Caco-2 (cell line): ENCODE measurements at places on chromosomes 6 and 20.
A peak's percentile ranks its signal among the peaks of the same experiment; 100 is the strongest.

GRCh38 chr20:34493646-34494045, 22.6 kb upstream of the DYNLRB1 start:
- no peak for DNase-seq

GRCh38 chr6:54094293-54094692, 16.9 kb upstream of the MLIP start:
- no peak for DNase-seq

GRCh38 chr20:31919410-31920155, 32.3 kb downstream of the PDRG1 start:
- peak; percentile 31 for DNase-seq

DNA sequence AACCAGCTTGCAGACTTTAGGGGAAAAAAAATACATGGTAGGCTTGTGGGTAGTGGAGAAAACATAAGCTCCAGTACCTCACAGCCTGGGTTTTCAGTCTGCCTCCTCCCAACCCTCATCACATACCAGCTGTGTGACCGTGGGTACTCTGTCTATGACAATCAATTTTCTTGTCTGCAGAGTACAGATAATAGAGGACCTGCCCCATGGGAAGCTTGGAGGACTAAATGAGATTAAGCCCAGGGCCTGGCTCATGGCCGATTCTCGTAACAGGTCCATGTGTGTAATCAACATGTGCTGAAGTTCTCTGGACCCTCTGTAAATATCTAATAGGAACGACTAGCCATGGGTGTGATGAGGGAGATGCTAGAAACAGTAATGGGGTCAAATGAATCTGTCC, 34.0 kb downstream of the NT5E start:
- no peak for DNase-seq

- DNase-seq: peak; percentile 76
Observed at GRCh38 chr6:6724539-6725467, 136.3 kb downstream of the LY86 start.

- DNase-seq: peak; percentile 44
Observed at GRCh38 chr6:22363166-22363713, 66.4 kb upstream of the PRL start.

DNA sequence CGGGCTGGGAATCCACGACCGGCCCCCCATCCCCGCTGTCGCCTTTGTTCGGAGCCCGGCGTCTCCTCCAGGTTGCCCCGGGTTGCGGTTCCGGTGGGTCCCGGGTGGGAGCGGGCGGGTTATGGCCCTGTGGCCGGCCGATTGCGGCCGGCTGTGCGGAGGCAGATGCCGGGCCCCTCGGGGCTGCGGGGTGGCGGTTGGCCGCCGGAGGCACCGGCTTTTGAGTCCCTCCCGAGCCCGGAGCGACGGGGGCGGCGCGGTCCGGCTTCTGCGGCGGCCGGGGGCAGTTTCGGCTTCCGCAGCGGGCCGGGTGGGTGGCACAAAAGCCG, 431 bp downstream of the LOC128125822 start:
- no peak for DNase-seq

- no peak for DNase-seq
Observed at GRCh38 chr6:16872543-16873235, 111.4 kb upstream of the ATXN1 start.

- DNase-seq: no peak
Observed at GRCh38 chr6:23243854-23244253, 674.5 kb downstream of the HDGFL1 start.

GRCh38 chr6:113995634-113996033, 24.7 kb upstream of the HDAC2 start:
- DNase-seq: peak; percentile 82

DNA sequence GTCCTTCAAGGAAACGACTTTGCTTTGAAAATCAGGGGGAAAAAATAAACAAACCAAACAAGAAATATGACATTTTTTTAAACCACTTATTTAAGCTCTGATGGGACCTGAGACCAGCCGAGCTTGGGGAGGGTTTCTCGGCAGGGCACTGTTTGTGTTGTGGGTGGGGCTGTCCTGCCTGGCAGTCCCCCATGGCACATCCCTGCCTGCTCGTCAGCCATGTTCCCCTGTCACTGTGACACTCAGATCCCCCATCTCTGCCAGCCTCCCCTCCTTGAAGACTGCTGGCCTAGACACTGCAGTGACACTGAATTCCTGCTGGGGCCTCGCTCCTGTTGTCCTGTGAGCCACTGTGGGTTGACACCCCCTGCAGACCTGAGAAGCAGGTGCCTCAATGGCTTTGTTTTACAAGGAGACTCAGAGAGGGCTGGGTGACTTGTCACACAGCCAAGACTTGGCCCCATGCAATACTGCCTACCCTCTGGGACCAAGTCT, 95.1 kb upstream of the PTPN1 start:
- DNase-seq: peak; percentile 77

DNA sequence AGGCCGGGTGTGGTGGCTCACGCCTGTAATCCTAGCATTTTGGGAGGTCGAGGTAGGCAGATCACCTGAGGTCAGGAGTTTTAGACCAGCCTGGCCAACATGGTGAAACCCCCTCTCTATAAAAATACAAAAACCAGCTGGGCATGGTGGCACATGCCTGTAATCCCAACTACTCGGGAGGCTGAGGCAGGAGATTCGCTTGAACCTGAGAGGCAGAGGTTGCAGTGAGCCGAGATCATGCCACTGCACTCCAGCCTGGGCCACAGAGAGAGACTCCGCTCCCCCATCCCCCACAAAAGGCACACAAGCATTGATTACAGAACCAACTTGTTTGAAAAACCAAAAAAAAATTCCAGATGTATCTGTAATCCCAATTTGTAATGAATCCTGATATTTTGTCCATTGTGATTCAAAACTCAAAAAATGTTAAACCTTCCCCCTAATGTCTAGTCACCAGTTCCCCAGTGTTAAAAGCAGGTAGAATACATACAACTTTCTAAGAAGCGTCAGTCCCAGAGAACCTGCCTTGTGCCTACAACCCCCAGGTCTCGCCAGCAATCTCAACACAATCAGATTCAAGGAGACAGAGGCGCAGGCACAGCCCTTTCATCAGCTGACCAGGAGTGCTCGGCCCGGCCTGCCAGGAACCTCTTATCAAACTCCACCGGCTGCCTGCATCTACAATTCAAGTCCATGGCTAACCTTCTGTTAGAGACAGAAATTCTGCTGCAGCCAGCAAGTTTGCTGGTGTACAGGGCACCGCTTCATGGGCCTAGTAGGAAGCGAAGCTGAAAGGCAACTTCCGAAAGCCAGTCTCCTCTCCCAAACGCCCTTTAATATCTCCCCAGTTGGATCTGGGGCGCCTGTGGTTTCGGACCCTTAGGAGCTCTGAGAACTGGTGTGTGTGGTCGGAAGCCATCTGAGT, 2.1 kb downstream of the EZR start:
- peak; percentile 50 for DNase-seq

DNA sequence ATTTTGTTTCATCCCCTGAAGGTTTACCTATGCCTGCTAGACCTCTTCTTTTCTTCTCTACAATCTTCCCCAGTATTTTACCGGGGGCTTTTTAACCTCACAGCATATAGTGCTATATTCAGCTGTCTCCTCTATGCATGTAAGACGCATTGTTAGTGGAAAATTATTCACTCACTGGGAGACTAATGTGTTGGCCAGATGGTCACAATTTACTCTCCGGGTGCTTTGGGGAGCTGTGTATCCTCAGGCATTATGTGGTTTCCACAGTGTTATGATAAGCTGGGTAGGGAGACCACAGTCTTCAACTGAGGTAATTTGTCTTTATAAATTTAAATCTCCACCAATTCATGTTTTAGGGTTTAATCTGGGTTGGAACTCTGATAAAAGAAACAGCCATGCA, 553.8 kb upstream of the PTCHD4 start:
- DNase-seq: no peak

- no peak for DNase-seq
Observed at GRCh38 chr6:111743862-111744692, 129.2 kb downstream of the FYN start.

- DNase-seq: no peak
Observed at GRCh38 chr6:136784910-136785746, 7.1 kb downstream of the MAP3K5 start.

- DNase-seq: no peak
Observed at GRCh38 chr6:169806701-169807100, 55.3 kb downstream of the ERMARD start.
